ENCODE measurements at places on chromosomes 11 and 22.

DNA sequence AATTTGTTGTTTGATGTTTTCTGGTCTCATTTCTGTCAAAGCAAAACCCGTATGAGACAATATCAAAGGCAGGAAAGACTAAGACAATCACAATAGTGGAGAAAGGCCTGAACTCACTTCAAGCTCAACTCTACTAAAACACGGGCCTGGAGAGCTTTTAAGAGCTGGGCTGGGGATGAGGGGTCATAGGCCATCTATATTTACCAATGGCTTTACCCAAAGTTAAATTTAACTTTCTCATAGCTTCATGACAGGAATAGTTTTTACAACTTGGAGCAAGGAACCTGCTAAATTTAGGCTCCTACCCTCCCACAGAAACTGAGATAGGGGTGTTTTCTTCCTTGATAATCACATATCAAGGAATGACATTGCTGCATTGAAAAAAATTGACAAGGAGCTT is 223.4 kb upstream of the CHORDC1 start:
- no peak for DNase-seq

- DNase-seq: no peak
These were observed 58.9 kb upstream of the ARHGAP32 start for GRCh38 chr11:129251067-129251466.

DNA sequence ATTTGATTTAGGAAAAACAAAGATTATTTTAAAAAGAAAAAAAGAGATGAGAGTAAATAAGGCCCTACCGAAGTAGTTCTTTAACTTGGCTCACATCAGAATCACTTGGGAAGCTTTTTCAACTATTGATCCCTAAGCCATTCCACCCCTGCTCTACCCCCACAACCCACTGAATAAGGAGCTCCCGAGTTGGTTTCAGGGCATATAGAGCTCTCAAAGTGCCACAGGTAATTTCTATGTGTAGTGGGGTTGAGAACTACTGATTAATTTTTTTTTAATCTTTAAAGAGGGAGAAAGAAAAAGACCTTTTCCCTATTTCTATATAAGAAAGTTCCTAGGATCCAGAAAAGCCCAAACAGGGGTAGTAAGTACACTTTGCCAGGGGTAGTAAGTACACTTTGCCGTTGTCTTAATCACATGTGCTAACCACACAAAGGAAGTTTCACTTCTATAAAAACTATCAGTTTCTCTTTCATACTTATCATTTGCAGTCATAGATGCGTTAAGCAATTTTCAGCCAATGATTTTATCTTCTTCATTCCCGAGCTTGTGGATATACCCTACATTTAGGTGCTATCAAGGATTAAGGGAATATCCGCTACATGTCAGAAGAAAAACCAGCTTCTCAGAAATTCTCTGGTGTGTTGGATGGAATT is 108.4 kb upstream of the ZC3H12C start:
- no peak for DNase-seq

DNA sequence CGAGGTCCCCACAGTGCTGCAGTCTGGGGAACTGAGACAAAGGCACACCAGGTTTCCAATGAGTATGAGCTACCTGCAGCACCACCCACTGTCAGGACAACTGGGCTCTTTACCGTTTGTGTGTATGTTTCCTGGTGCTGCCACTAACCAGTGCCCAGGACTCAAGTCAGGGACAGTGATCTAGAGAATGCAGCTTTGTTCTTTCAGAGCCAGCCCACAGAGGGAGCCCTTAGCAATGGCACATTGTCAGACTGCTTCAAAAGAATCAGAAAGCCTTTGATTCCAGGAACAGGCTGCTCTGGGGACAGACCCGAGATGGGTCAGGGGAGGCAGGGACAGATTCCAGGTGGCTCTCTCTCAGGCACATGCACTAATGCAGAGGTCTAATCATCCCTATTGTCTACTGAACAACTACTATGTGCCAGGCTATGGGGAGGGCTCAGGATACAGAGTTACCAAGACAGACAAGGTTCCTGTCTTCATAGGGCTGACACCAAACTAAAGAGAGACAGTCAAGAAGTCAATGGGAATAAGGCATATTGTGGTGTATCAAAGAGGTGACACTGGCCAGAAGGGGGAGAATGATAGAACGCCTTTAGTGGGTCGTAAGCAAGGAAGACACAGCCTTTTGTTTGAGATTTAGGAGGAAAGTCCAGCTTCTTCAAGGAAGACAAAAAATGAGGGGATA is 103.7 kb downstream of the VPREB1 start:
- no peak for DNase-seq

- DNase-seq: no peak
These were observed 23.6 kb downstream of the LRRC74B start for GRCh38 chr22:21069375-21069774.

DNA sequence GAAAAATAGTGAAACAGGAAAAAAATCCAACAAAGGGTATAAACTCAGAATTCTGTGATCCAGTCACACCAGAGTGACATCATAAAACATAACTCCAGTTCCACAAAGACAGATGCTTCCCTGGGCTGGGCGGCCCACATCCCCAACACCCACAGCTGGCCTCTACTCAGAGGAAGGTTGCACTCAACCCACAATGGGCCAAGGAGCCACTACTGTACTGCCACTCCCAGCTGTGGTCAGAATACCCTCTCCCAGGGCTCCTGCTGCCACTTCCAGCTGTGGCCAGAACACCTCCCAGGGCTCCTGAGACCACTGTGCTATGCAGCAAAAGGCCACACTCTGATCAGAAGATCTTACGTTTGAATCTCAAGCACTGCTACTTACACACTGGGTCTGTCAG is 18.3 kb downstream of the SMCO4 start:
- DNase-seq: no peak

DNA sequence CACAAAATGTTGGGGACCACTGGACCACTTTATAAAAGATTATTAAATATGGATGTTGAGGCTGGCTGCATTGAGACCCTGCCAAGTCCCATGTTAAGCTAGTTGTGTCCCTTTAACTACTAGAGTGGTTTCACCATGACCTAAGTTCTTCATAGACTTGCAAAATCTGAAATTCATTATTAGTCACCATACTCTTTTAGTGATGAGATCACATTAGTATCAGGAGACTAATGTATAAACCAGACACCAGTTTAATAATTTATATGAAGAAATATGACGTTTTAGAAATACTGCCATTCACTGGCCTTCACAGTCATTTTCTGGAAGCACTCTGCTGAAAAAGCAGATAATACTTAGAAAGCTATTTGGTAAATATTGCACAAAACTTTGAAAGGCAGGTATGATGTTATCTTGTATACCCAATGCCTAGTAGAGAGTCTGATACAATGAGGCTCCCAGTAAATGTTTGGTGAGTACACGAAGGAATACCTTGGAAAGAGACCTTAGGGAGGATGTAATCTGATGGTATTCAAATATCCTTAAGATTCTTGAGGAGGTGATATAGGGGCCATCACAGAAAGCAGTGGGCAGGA is 728.2 kb upstream of the ANO5 start:
- DNase-seq: no peak

DNA sequence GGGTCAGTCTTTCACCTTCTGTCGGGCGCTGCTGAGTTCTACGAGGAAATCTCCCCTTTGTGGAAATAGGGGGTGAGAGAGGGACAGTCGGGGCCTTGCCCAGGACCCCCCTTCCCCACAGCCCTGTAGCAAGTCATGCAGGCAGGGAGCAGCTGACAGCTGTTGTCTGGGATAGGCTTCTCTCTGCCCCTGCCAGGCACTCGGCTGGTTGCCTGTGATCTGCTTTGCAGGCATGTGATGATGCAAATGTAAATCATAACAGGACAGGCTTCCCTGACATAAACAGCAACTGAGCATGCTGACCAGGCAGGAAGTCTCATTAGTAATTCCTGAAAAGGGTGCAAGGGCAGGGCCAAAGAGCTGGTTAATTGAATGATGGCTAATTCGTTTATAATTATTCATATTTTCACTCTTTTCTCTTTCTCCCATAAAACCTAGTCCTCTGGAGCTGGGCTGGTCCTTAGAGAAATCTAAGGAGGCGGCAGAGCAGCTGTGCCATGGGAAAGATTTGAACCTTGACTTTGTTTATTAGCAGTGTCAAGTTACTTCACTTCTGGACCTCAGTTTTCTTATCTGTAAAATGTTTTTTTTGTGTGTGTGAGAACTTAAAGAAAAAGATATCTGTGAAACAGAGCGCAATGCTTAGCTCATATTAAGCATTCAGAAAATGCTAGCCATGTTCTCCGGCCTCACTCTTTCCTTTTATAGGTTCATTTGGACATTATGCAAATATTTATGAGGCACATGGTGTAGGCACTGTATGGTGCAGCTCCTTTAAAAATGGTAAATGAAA is 129.7 kb downstream of the LDLRAD3 start:
- DNase-seq: no peak

DNA sequence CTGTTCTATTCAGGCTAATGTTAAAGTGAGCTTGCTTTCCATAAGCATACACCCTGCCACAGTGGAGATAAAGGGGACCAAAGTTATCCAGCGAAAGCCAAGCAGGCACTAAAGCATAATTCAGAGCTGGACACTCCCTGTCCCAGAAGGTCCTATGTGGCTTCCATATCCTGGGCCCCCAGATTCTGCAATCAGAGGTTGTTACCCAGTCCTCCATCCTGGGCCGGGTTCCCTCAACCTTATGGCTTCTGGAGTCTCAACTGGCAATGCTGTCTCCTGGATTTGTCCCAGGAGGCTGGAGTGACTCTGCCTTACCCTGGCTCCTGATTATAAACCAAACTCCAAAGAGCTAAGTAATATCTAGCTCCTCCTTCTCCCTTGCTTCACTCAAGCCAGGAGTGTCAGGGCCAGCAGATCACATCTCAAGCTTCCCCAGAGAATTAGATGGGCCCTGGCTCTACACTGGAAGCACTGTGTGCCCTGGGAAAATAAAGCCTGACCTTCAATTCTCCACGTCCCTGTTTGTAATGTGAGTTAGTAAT is 14.0 kb upstream of the SMIM35 start:
- DNase-seq: no peak

DNA sequence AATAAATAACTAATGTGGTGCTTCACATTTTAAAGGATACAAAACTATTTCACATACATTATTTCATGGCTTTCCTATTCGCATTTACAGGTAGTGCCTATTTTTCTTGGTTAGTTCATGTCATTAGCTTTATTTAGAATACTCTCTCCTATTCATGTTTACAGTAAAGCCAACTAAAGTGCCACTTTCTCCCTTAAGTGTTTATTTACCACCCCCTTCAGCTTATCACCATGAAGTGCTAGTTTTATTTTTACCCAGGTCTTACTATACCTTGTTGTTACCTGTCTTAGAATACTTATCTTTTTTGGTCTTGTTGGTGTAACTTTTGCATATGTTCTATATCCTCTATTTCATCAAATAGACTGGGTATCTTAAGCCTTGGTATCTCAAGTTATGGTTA is 715.2 kb upstream of the TENM4 start:
- DNase-seq: no peak

DNA sequence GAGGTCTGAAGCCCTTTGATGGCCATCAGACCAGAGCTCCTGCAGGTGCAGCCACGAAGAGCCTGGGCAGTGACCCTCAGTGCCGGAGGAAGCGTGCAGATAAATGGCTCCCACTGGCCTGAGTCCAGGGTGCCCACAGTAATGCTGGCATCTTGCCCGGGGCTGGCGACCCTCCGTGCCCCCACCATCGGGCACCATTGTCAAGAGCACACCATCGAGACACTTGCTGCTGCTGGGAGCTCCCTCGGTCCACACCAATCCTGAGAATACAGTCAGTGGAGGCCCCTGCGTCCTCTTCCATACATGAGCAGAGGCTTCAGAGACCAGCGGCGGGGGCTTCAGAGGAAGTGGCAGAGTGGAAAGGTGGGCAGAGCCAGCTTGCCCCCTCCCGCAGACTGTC is 1448.3 kb downstream of the BRD1 start:
- DNase-seq: no peak

DNA sequence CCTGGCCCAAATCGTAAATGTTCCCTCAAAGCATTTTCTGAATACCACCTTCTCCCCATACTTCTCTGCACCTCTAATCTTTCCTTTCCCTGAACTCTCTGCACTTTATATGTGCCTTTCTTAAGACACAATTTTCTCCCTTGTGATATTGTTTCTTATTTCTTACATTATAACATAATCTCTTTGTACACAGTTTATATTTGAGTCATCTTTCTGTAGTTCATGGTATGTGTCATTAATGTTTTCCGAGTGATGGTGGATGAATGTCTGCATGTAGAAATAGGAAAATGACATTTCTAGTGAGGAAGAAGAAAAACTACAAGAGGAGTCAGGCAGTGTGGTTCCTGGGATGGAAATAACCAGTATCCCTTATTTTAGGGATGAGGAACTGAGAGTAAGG is 5.5 kb downstream of the ACRV1 start:
- no peak for DNase-seq

DNA sequence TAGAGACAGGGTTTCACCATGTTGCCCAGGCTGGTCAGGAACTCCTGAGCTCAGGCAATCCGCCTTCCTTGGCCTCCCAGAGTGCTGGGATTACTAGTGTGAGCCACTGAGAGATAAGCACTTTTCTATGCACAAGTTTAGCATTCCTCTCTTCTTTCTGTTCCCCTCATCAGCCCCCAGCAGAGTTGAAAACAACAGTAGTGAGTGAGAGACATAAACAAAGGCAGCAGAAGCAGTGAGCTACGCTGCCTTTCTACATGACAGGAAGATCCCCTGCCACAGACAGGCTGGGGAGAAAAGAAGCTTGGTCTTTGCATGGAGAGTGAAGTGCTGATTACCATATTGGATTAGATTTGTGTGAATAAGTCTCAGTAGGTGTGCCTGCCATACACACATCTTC is 392.0 kb upstream of the KIRREL3 start:
- no peak for DNase-seq

DNA sequence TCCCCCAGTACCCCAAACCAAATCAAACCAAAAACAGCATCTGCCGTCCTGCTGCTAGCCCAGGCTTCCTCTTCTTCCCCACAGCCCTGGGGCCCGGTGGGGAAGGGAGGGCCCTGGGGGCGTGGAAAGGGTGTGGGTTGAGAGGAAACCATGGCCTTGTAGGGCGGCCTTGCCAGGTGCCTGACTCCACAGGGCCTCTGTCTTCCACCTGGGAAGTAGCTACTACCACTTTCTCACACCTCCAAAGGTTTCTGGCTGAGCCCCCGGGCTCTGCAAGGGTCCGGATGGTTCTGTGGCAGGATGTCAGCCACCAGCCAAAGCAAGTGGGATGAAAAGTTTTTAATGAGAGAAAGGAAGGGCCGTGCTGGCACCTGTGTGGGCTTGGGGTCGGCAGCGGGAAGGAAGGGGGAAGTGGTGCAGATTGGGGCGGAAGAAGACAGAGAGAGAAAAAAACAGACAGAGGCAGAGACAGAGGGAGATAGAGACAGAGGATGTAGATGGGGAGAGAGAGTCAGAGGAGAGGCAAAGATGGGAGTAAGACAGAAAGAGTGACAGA is 10.5 kb downstream of the TPST2 start:
- no peak for DNase-seq

DNA sequence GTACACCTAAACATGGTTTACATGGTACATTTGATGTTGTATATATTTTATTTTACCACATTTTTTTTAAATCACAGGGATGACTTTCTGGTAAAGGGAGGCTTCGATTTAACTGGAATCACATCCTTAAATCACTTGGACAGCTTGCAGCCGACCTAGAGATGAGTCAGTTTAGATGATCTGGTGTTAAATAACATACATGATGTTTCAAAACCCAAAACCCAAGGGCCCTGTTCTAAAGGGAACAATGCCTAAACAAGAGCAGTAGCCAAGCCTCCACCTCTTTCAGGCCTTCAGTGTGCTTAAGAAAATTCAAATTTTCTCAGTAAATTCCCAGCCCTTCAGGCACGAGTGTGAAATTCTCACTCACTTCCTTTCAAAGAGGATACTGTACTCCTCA is 108.8 kb downstream of the WT1 start:
- no peak for DNase-seq

- no peak for DNase-seq
These were observed 29.1 kb upstream of the DLAT start for GRCh38 chr11:111996129-111996528.

GRCh38 chr11:108914211-108914610 is 249.3 kb downstream of the DDX10 start:
- DNase-seq: no peak
